ENCODE measurements at places on chromosomes 2 and 18.

GRCh38 chr2:52390651-52391050 lies 1358.7 kb upstream of the NRXN1 start:
- DNase-seq = no peak

DNA sequence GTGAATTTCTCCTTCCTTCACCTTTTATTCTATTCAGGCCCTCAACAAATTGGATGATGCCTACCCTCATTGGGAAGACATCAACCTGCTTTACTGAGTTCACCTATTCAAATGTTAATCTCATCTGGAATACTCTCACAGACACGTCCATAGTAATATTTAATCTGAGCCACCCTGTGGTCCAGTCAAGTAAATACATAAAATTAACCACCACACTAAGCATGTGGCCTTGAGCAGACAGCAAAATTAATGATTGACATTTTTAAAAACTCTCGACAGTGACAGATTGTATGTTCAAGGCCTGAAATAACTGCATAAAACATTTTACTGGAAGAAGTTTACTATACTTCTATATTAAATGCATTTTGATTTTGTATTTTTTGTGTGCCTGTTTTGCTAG lies 540.6 kb upstream of the GCFC2 start:
- no peak for DNase-seq

GRCh38 chr2:181916726-181917718 lies 25.5 kb downstream of the ITPRID2 start:
- DNase-seq = no peak

- DNase-seq = no peak
Observed at GRCh38 chr2:4976407-4976806, 715.8 kb upstream of the SOX11 start.

GRCh38 chr2:122539311-122539710 lies 783.9 kb downstream of the TSN start:
- DNase-seq = no peak

- no peak for DNase-seq
Observed at GRCh38 chr2:179581605-179582004, 279.8 kb downstream of the ZNF385B start.

GRCh38 chr2:98060277-98060676 lies 26.7 kb upstream of the VWA3B start:
- no peak for DNase-seq

DNA sequence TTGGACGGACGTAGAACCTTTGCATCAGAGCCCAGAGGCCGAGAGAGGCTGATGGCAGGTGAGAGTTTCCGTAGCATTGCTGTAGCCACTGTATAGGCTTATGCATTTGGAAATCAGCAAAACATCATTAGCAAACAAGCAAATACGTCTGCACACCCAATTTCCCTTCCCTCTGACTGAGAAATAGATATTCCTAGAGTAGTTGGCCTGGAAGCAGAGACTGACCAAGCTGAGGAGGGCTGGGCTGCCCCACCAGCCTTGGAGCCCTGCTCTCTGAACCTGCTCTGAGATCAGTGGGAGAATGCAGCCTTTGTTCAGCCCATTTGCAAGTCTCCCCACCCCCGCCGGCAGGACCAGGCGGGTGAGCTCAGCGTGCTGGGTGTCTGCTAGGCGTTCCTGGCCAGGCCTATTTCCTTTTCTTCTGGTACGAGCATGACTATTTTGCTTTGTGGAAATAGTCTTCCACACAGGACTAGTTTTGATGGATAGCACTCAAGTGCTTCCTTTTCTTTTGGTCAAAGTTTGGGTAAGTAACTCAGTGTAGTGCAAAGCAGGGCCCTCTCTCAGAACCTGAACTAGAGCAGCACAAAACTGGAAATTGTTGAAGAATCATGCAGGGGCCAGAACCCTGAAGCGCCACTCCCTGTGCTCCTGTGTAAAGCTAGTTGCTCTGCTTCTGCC lies 21.9 kb upstream of the RNF149 start:
- no peak for DNase-seq

DNA sequence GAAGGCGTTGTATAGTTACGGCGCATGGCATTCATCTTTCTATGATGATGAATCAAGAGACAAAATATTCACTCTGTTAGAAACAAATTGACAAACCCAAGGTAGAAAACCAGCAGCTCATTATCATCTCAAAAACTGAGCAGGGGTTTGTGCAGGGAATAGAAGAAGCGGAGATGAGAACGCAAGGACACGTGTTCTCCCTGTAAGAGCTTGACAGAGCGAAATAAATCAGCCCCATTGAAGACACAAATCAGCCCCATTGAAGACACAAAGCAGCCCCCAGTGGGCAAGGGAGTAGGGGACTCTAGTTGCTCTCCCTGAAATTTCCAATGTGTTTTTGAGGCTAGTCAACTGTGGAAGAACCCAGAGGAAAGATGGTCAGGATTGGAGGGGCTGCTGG lies 199.2 kb downstream of the EPHA4 start:
- DNase-seq = no peak

GRCh38 chr2:43219383-43220228 lies 6.8 kb downstream of the ZFP36L2 start:
- DNase-seq = peak; percentile 95

DNA sequence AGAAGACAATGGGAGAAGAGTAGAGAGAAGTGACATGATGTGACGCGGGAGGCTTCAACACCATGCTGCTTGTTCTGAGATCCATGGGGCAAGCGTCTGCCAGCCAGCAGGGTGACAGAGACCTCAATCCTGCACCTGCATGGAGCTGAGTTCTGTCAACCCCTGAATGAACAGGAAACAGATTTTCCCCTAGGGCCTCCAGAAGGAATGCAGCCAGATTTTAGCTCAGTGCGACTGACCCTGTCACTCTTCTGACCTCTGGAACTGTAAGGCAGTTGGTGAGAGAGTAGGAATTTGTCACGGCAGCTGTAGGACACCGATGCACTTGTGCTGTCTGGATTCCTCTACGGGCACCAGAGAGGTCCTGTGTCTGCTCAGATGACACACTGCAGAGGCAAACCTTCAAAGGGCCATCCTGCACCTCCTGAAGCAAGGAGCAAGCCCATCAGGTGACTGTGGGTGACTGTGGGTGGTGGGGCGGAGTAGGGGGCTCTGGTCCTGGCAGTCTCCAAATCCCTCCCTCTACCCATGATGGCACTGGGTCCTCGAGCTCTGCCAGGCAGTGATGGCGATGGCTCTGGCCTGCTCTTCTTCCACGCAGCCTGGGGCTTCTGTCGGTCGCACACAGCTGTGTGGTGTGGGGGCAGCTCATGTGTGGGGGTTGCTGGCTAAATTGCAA lies 194.3 kb upstream of the TWIST2 start:
- DNase-seq = no peak

DNA sequence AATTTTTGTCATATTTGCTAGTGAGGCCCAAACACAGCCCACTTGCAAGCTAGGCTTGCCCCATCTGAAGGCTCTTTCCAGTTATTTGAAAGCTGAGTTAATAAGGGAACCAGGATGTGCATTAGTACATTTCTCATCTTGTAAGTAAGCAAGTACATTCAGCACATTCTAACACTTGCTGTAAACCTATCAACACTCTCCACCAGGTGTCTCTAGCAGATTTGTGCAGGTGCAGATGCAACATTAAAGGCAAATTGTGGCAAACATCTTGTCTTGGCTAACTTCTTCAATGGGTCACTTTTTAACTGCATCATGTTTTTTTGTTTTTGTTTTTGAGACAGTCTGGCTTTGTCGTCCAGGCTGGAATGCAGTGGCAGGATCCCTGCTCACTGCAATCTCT lies 25.3 kb upstream of the MFSD6 start:
- no peak for DNase-seq

DNA sequence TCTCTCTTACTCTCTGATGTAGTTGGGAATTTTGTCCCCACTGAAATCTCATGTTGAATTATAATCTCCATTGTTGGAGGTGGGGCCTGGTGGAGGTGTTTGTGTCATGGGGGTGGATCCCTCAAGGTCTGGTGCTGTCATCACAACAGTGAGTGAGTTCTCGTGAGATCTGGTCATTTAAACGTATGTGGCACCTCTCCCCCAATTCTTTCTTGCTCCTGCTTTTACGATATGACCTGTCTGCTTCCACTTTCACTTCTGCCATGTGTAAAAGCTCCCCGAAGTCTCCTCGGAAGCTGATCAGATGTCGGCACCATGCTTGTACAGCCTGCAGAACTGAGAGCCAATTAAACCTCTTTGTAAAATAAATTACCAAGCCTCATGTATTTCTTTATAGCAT lies 337.8 kb upstream of the CDH2 start:
- no peak for DNase-seq

DNA sequence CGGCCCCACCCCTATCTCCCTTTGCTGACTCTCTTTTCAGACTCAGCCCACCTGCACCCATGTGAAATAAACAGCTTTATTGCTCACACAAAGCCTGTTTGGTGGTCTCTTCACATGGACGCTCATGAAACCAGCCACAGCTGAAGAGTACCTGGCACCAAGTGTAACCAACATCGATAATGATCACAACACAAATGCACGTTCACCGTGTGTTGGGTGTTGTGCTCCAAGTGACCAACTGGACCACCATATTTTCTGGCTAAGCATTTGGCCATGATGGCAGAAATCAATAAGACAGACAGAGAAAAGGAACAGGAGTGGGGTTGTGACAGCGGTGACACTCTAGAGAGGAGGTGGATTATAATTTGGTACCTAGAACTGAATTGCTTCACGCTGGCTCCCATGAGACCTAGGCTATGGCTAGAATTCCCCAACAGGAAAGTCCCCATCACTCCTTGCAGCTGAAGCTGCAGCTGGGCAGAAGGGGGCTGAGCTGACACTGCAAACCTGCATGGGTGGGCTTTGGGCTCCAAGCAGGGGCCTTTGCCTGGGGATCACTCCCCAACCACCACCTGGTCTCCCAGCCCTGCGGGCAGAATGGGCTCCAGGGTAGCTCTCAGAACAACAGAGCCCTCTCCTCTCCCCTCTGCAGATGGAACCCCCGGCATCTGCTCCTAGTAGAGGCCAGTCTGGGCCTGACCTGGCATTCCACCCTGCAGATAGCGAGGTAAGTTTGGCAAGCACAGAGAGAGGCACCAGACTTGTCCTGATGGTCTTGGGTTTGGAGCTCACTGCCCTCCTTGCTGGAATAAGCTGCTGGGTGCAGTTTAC lies 14.6 kb upstream of the LRRFIP1 start:
- DNase-seq = no peak

- DNase-seq = peak; percentile 67
Observed at GRCh38 chr2:20062615-20063545, 11.5 kb upstream of the LAPTM4A start.

DNA sequence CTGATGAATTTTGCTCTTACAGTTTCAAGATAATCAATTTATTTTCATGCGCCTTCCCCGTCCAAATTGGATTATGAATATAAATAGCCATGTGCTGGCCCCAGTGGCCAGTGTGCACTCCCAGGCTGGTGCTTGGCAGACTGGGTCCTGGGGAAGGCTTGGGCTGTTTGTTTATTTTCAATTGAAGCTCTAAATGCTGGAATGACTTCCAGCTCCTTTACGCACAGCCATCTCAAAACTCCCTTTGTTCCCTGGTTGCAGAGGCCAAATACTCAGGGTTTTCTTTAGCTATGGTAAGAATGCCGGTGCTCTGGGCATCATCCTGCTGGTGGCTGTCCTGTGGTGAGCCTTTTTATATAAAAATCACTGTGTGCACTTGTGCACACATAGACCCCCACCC lies 131.5 kb downstream of the PRKCE start:
- DNase-seq = peak; percentile 14

GRCh38 chr2:158953926-158954763 lies 14.3 kb upstream of the TANC1 start:
- peak; percentile 81 for DNase-seq

GRCh38 chr2:28802975-28803429 lies 7.6 kb upstream of the SPDYA start:
- DNase-seq = no peak

GRCh38 chr2:140639628-140640027 lies 1491.2 kb downstream of the LRP1B start:
- DNase-seq = no peak

DNA sequence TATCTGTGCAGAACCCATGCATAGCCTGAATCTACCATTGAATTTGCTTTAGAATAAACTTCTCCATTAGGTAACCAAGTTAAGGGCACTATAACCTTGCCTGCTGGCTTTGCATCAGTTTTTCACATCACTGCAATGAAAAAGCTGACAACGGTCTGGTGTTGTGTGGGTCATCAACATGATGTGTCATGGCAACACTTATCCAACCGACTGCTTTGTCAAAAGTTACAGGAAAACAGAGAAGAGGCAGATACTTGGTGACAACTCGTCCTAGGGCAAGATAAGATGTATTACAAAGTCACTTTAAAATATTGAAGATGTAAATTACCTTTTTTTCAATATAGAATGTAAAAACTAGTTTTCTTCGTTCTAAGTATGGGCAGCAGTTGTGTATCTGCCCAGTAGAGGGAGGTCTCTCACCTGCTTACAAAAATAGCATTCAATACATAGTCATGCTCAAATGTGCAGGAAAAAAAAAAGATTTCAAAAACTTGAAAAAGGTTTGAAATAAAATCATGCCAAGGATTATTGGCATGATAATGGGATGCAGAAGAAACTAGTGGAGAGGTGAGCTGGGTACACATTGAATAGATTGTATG lies 96.3 kb downstream of the EVA1A start:
- DNase-seq = no peak

- no peak for DNase-seq
Observed at GRCh38 chr2:9212661-9213411, 6.2 kb downstream of the ASAP2 start.

DNA sequence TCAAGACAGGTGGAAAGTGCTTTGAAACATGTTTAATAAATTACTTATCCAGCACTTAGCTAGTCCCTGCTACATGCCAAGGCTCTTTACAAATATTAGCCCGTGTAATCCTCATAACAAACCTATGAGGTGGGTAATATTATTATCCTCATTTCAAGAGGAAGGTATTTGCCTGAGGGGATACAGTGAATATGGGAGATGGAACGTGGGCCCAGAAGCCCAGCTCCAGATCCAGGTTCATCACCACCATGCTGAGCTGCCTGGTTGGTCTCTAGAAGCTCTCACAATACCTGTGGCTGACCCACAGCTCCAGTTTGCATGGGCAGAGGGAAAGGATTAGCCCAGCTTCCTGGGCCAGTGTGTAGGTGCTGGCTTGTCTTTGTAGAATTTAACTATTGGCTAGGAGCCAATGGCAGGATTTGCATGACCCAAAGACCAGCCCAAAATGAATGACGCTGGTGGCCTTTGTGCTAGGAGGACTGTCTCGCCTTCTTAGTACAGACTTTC lies 61.6 kb upstream of the ATP8B1 start:
- DNase-seq = no peak

GRCh38 chr18:35728676-35729075 lies 147.1 kb downstream of the GALNT1 start:
- no peak for DNase-seq

DNA sequence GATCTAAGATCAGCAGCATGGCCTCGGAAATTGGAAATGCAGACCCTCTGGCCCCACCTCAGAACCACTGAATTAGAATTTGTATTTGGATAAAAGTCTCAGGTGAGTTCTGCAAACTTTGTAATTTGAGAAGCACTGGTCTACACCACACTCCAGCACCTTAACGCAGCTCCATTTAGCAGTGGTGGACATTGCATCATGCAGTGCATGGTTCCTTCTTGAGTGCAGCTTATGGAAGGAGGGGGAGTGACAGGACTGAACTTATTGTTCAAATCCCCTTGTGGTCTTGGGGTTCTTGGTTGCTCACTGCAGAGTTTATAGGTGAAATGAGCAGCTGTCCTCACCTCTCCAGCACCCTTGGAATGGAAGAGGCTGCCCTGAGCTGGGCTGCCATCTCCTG lies 17.4 kb upstream of the STEAP3 start:
- no peak for DNase-seq

All from MG63 (cell line).